Neuronal stem cell (in vitro differentiated cells): ENCODE measurements at places on chromosomes 6 and 20.

DNA sequence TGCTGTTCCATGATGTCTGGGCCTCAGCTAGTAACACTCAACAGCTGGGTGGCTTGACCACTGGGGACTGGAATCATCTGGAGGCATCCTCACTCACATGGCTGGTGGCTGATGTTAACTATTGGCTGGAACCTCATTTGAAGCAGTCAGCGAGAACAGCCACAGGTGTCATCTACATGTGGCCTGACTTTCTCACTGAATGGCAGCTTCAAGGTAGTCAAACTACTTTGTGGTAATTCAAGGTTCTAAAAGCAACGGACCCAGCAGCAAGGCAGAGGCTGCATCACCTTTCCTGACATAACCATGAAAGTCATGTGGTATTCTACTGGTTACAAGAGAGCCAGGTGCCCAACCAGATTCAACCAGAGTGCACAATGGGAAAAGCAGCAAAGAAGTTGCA is 115.9 kb upstream of the DST start:
- no peak for DNase-seq

GRCh38 chr6:5706124-5707033 is 300.3 kb downstream of the NRN1 start:
- no peak for DNase-seq

- DNase-seq = no peak
Measured at GRCh38 chr20:33604991-33605370, 57.1 kb upstream of the C20orf144 start.

DNA sequence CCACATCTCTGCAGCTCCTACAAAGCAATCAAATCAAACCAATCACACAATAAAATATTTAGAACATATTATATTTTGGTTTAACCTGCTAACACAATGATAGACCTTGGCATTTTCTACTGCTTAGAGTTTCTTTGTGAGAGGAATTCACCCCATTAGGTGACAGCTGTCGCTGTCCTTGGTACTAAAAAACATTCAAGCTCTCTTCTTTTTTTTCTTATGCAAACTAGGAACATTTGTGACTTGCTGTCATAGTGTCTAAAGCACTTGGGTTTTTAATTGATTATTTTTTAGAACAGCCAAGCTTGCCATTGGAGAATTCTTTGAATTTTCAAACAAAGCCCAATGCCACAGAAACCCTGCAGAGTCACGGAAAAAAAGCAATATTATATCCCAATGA is 46.4 kb downstream of the CNR1 start:
- DNase-seq = peak; percentile 45

GRCh38 chr20:63739130-63740069 is at the start of gene SLC2A4RG:
Gene SLC2A4RG, plus strand, starts transcription at chr20:63739776. Its CDS starts 137 bp downstream, at chr20:63739913.
- DNase-seq = peak; percentile 79

GRCh38 chr6:10633216-10633615 is 61.2 kb downstream of the C6orf52 start:
- no peak for DNase-seq

- no peak for DNase-seq
Measured at GRCh38 chr6:7542874-7543624, 1.6 kb downstream of the DSP start.

GRCh38 chr20:9140162-9140760 is 71.4 kb downstream of the PLCB4 start:
- no peak for DNase-seq

DNA sequence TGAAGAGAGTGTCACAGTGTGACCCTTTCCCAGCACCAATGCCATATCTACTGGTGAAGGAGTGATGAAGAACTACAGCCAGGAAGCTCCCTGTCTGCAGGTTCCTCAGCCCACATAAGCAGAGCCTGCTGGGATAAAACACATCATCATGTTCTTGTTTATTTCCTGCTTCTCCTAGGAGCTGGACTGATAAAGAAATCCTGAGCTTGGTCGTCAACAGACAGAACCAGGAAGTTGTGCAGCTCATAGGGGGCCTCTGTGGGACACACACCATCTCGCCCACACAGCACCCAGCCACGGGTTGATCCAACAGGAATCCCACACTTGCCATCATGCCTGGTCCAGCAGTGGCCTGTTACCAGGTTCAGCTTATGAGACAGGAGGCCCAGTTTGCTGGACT is 2.8 kb upstream of the CSTL1 start:
- no peak for DNase-seq

DNA sequence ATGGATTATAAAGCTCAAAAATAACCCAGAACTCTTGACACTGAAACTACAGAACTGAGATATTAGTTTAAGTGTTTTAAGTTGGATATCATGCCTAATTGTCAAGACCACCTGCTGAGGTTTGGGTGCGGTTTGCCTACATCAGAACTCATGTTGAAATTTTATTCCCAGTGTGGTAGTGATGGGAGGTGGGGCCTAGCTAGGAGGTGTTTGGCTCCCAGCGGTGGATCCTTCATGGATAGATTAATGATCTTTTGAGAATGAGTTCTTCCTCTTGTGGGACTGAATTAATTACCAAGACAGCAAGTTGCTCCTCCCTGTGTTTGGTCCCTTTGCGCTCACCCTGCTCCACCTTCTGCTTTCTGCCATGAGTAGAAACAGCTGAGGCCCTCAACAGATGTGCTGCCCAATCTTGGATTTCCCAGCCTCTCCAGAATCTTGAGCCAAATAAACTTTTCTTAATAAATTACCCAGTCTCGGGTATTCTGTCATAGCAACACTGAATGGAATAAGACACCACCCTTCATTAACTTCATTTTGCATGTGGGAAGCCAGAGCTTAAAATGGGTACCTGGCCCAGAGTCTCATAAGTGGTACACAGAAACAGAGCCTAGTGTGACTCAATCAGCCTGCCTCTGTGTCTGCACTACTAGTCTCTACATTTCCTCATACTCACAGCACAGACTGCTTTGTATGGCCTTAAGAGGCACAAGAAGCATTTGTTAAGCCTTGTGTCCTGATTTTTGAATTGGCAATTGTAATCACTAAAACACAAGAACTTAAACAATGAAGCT is 158.4 kb downstream of the IBTK start:
- no peak for DNase-seq

DNA sequence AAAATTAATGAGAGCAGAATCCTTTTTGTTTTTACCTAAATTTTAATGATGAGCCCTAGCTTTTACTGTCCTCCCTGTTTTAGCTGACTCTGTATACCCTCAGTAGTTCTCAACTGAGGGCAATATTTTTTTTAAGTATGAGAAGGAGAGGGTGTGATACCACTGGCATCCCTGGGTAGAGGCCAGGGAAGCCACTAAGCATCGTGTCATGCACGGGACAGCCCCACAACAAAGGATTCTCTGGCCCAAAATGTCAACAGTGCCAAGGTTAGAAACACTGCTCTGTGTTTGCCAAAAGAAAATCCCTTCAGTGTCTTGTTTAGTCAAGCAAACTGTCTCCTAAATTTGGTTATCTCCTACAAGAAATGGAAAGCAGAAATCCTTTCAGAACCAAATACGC is 210.4 kb downstream of the KCNQ5 start:
- DNase-seq = no peak

GRCh38 chr6:16473908-16474771 is 235.8 kb downstream of the GMPR start:
- DNase-seq = no peak

GRCh38 chr6:37319856-37320480 is 33.8 kb upstream of the RNF8 start:
- no peak for DNase-seq

DNA sequence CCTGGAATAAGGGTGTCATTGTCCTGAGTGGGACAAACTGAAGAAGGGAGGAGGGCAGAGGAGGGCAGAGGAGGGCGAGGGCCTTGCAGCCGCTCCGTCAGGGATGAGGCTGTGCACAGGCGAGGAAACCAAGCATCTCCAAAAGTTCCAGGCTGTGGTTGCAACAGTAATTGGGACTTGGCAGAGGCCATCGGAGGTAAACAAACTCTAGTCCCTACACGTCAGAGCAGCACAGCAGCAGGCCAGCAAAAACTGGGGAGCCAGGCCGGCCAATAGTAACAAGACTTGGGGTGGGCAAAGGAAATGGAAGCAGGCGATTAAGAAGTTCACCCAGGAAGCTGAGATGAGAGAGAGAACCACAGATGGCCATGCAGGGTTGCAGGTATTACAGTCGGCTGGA is 142.8 kb downstream of the SMOC2 start:
- DNase-seq = no peak

GRCh38 chr20:48278961-48279481 is 493.7 kb upstream of the SULF2 start:
- no peak for DNase-seq

DNA sequence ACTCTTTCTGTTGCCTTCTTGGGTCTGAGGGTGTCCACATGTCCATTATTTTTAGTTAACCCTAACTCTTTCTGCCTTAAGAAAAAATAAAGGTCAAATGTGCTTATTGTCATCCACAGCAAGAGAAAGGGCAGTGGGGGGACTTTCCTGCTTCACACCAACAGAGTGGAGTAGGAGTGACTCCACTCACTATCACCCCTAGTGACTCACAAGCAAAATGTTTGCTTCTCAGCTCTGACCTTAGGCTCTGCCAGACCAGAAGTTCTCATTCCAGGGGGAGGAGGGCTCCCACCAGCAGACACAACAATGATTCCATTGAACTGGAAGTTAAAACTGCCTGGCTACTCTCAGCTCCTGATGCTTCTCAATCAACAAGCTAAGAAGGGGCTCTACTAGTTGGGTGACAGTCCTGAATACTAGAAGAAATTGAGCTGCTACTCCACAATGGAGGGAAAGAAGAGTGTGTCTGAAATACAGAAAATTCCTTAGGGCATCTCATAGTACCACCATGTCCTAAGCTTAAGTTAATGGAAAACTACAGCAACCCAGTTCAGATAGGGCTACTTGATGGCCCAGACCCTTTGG is 83.9 kb upstream of the AFDN start:
- DNase-seq = no peak

GRCh38 chr6:134322216-134322615 is 4.3 kb upstream of the SGK1 start:
- DNase-seq = no peak

GRCh38 chr6:66948106-66948505 is 1241.1 kb upstream of the EYS start:
- no peak for DNase-seq

- no peak for DNase-seq
Measured at GRCh38 chr20:7939663-7940062, 595 bp downstream of the HAO1 start.

DNA sequence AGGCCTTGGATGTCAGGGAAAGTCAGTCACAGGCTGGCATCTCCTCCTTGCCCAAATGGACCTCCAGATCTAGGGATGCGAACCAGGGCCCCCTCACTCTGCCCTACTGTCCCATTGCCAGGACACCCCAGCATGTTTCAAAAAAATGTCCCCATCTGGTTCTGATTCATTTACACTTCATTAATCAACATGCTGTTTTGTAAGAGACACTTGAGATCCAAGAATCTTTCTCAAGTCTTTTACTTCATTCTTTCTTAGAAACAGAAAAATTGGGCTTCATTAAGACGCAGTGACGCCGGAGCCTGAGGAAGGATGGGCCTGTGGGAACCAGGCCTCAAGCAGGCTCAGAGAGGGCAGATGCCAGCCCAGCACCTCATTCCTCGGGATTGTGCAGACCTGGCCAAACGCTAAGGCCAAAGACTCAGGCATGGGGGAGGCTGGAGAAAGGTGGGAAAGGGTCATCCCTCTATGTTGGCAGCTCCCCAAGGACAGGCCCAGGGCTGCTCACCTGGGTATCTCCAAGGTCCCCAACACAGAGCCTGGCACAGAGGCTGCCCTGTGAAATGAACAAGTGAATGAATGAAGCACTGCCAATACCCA is 3.8 kb downstream of the RSPO4 start:
- no peak for DNase-seq

DNA sequence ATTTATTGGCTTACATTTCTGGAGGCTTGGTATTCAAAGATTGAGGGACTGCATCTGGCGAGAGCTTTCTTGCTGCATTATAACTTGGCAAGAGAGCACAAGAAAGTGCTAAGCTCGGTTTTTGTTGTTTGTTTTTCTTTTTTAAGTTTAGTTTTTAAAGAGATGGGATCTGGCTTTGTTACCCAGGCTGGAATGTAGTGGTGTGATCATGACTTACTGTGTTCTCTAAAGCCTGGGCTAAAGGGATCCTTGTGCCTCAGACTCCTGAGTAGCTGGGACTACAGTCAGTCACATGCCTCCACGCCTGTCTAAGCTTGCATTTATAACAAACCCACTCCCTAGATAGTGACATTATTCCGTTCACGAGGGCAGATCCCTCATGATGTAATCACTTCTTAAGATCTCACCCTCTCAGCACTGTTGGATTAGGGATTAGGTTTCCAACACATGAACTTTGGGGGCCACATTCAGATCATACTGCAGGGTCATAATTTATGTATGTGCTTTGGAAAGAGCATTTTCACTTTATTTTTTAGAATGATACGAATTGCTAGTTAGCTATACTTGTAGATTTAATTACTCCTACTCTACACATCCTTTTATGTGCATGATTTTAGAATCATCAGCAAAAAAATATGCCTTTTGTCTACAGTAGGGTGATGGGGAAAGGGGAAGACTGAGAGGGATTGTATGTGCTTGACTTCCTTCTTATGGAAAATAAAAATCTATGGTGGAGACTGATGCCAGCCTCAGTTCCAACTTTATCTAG is 167.8 kb downstream of the JARID2 start:
- no peak for DNase-seq

GRCh38 chr6:1031720-1032119 is 280.2 kb upstream of the FOXQ1 start:
- no peak for DNase-seq

GRCh38 chr6:40419377-40419776 is 167.8 kb downstream of the LRFN2 start:
- DNase-seq = no peak

- no peak for DNase-seq
Measured at GRCh38 chr6:147057188-147057587, 147.0 kb upstream of the STXBP5 start.

DNA sequence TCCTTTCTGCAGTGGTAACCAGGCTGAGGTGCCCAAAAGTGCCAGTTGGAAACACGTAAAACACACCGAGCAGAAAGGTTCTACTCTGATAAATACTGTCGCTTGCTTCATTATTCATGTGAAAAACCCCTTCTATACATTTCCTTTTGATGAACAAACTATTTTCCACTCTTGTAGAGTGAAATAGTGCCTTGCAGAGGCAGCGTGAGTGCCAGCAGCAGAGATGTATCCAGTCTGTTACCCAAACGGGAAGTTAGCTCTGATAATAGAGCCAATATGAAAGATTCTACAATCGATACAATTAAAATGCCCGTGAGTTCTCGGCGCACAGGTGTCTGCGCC is 1.5 kb downstream of the ZBTB46 start:
- no peak for DNase-seq

DNA sequence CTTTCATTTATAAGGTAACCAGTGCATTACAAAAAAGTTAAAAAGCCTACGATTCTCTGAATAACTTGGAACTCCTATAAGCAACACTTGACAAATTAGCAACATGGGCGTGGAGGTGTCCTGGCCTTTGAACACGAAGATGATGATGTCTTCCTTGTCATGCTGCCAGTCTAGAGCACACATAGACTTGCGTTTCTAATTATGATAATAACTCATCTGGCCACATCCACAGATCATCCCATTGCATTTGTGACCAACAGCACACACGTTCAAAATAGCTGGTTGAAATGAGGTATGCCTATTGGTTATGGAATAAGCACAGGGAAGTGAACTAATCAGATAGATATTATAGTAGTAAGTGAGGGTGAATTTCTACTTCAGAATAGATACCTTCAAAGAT is 608.9 kb downstream of the PRKN start:
- no peak for DNase-seq
